ENCODE measurements at places on chromosomes 13 and 19.

DNA sequence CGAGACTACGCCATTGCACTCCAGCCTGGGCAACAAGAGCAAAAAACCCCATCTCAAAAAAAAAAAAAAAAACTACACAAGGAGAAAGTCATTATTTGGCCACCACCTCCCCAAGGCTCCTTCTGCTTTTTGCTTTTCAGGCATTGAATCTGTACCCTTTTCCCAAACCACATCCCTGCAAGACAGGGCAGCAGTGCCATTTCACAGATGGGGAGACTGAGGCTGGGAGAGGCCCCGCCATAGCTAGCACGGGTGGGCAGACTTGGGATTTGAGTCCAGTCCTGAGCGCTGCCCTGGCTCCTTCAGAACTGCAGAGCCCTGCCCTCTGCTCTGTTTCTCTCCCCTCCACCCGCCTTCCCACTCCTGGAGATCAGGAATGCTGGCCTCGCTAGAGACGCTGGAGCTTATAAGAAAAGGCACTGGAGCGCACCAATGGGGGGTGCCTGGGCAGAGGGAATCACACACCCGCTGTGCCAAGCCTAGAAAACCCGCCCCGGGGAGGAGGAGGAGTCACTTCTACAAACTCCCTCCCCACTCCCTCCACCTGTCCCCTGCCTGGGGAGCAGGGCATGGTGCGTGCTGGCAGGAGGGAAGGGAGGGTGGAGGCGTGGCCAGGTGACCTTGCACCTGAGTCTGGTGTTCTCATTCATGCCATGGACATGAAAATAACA is 17.6 kb downstream of the TJP3 start:
- DNase-seq: no peak

DNA sequence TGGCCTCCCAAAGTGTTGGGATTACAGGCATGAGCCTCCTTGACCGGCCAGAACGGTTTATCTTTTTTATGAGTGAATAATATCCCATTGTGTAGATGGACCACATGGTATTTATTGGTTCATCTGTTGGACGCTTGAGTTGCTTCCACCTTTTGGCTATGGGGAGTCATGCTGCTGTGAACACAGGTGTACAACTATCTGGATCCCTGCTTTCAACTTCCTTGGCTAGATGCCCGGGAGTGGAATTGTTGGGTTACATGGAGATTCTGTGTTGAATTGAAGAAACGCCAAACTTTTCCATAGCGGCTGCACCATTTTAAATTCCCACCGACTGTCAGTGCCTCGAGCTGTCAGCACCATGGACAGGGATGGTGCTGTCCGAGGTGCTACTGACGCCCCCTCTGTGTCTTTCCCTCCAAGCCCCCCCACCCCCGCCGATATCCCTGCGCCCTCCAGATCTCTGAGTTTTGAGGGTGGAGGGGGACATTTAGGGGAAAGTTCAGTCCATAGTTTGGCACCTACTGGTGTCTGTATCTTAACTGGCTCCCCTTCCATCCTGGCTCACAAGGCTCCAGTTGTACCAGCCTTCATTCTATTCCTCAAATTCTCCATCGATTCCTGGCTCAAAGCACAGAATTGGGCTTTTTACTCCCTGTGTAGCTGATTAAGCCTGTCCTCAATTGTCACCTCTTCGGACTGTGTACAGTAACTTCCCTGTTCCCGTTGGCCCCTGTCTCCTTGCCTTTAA is 27.3 kb downstream of the PNPLA6 start:
- no peak for DNase-seq

GRCh38 chr19:51252306-51253079 is 1.6 kb downstream of the SIGLECL1 start:
- DNase-seq: no peak

- no peak for DNase-seq
Measured at GRCh38 chr13:114320065-114320464, 5.8 kb downstream of the CHAMP1 start.

DNA sequence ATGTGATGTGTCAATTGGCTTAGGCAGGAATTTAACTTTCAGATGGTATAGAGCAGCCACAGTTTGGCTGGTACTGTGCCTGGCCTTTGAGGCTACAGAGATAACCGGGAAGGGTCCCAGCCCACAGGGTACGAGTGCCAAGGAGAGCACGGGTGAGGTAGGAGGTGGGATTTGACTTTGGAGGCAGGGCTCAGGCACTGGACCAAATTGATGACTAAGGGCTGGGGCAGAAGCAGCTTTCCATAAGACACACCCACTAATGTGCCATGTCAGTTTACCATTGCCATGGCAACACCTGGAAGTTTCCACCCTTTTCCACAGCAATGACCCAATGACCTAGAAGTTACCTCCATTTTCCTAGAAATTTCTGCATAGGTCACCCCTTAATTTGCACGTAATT is 466.2 kb downstream of the TSHZ3 start:
- DNase-seq: no peak

DNA sequence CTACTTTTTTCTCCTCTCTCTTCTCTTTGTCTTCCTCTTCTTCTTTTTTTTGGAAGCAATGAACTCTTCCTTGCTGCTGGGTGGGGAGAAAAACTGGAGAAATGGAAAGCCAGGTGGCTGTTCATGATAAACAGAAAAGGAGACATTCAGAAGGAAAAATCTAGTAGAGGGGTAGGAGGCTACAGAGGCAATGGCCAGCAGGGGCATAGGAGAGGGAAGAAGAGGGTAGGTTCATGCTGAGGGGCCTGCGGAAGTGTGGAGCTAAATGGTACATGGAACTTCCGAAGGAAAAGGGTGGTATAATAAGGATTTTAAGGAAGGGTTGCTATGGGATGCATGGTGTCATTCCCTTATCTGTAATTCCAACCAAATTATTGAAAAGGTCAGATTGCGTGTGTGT is 17.5 kb upstream of the HS6ST3 start:
- no peak for DNase-seq

- peak; percentile 68 for DNase-seq
Measured at GRCh38 chr13:41352935-41353840, 42.1 kb downstream of the NAA16 start.

DNA sequence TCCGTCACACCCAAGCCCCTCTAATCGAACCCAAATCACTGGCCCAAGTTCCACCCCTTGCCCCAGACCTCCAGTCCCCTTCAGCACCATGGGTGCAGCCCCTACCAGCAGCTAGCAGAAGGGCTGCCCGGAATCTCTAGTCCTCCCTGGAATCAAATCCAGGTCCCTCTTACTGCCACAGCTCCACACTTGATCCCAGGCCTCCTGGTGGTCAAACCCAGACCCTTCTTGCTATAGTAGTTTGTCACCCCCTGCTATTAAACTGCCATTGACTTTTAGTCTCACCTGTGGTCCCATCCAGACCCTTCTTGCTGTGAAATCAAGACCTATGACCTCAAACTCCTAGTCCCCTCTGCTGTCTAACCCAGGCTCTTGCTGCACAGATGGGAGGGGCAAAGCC is 8.7 kb downstream of the HIPK4 start:
- no peak for DNase-seq

GRCh38 chr13:30985637-30986205 is 53.3 kb downstream of the TEX26 start:
- DNase-seq: no peak

- no peak for DNase-seq
Measured at GRCh38 chr19:1752009-1752756, 1.1 kb upstream of the ONECUT3 start.
